ENCODE measurements at places on chromosomes 12 and 14. TPM values are rescaled to one million over a fixed set of nuclear protein-coding genes. Genes with fewer than 3 reads are reported as not detected.
A peak's percentile ranks its signal among the peaks of the same experiment; 100 is the strongest.

DNA sequence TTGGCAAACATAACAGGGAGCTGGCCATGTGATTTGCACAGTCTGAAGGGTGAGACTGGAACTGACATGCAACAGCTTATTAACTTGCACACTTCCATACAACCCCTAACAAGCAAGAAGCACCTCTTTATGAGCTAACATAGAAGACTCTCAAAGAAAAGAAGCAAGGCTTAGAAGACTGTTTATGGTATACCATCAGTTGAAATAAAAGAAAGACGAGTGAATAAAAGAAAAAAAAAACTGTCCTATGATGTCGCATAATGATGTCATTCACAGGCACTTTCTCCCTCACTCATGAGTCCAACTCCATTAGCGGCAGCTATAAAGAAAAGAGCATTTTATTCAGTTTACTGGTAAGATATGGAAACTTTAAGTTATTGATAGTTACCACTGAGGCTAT, 3.3 kb upstream of the MDM1 start:
- H3K36me3 ChIP-seq: no peaks in the 10 kb centered on the region
- no peak overlapping the region for H3K4me3 ChIP-seq
- no peak overlapping the region for H3K27ac ChIP-seq
- peaks cover 12% of the 10 kb centered on the region for H3K4me1 ChIP-seq

GRCh38 chr14:68814238-68814538, 21.3 kb upstream of the ZFP36L1 start:
- peak overlapping the region; percentile 94 for H3K27ac ChIP-seq
- no peaks in the 10 kb centered on the region for H3K36me3 ChIP-seq
- H3K4me3 ChIP-seq: peak overlapping the region; percentile 79
- DNase-seq: no peak
- peaks cover 58% of the 10 kb centered on the region for H3K4me1 ChIP-seq
- H3K27me3 ChIP-seq: no peaks in the 10 kb centered on the region

GRCh38 chr12:10184261-10184843, 5.5 kb downstream of the TMEM52B start:
- DNase-seq: no peak
- H3K4me3 ChIP-seq: no peak overlapping the region
- no peaks in the 10 kb centered on the region for H3K36me3 ChIP-seq
- no peaks in the 10 kb centered on the region for H3K4me1 ChIP-seq

The DUSP16 gene
- total RNA-seq: 5.9 TPM

DNA sequence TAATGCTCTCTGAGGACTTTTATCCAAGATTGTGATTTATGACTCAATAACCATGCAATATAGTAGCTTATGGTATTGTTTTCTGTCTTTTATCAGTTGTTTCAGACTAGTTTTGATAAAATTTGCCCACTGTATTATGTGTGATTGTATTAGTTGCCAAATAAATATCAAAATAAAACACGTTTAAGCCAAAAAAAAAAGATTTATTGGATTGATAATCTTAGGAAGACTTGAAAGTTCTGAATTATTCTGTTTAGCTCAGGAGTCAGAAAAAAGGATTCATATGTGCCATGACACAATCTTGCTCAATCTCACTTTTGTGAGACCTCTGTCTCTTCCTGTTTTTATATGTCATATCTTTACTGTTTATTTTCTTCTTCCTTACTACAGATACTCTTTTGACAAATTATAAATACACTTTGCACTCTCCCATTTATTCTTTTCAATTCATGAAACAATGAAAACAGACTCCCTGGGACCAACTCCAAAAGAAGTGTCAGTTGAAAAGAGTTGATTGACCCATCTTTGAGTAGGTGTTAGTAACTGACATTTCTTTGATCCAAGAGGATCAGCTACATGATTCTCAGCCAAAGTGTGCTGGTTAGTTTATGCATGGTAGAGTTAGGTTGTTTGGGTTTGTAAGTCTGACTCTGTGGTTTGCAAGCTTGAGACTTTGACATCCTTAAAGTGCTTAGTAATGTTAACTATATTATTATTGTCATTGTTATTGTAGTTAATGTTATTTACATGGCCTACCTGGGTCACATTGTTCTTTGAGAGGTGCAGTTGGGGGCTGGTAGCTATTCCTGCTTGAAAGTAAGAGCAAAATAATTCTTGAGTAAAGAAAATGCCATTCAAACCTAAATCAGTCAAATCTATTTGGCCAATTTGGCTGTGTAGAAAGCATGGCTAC, 2.5 kb downstream of the OR6C76 start:
- no peaks in the 10 kb centered on the region for H3K4me1 ChIP-seq
- no peak for DNase-seq
- H3K27ac ChIP-seq: no peak overlapping the region
- H3K4me3 ChIP-seq: no peak overlapping the region
- no peaks in the 10 kb centered on the region for H3K27me3 ChIP-seq
- H3K36me3 ChIP-seq: no peaks in the 10 kb centered on the region

- no peak for DNase-seq
- H3K36me3 ChIP-seq: no peaks in the 10 kb centered on the region
- no peak overlapping the region for H3K4me3 ChIP-seq
Measured at GRCh38 chr12:65458718-65459117, 180.2 kb downstream of the MSRB3 start.

- H3K36me3 ChIP-seq: no peaks in the 10 kb centered on the region
- H3K4me3 ChIP-seq: no peak overlapping the region
- H3K4me1 ChIP-seq: no peaks in the 10 kb centered on the region
- no peak for DNase-seq
Measured at GRCh38 chr12:108214486-108214885, 85.4 kb downstream of the WSCD2 start.

The PLEK2 gene
- total RNA-seq: not detected

DNA sequence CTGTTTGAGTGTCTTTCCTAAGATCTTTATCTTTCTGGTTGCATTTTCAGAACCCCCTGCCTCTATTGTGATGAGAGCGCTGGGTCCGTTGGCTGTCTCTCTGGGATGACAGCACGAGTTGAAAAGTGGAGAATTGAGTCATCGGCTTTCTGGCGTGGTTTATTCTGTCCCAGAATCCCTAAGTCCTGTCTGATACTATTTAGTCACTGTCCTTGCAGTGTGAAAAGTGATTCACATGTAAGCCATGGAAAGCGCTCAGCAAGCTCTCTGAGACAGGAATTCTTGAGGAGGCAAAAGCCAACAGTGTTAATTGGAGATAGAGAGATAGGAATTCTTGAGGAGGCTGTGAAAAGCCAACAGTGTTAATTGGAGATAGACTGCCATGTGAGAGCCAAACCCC, 121.7 kb downstream of the CHST11 start:
- no peaks in the 10 kb centered on the region for H3K36me3 ChIP-seq
- no peak overlapping the region for H3K4me3 ChIP-seq
- H3K27ac ChIP-seq: no peak overlapping the region

DNA sequence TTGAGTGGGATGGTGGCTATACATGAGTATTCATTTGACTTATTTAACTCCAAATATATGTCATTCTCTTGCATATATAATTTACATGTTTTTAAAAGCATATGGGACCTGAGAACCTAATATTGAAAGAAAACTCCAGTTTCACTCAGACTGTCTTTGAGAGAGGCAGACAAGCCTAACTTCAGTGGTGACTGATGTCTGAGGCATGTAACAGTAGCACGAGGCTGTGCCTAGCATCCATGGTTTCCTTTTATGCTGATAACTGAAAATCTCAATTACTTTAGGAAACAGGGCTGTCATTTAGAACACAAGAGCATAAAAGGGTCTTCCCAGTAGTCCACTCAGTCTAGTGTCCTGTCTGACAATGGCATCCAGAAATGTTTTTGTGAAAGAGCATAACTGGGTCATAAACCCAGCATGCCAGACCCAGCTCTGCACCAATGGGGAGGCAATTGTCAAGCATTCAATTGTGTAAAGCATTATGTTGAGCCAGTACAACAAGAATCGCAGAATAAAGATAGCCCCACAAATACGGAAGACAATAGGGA, 24.3 kb downstream of the MAPK1IP1L start:
- H3K36me3 ChIP-seq: no peaks in the 10 kb centered on the region
- H3K4me3 ChIP-seq: no peak overlapping the region
- no peak overlapping the region for H3K27ac ChIP-seq
- no peaks in the 10 kb centered on the region for H3K27me3 ChIP-seq
- peaks cover 34% of the 10 kb centered on the region for H3K4me1 ChIP-seq

- H3K27ac ChIP-seq: no peak overlapping the region
- H3K4me1 ChIP-seq: no peaks in the 10 kb centered on the region
- no peak overlapping the region for H3K4me3 ChIP-seq
- H3K36me3 ChIP-seq: no peaks in the 10 kb centered on the region
Measured at GRCh38 chr14:104353221-104353920, 215.0 kb downstream of the KIF26A start.

The PLA2G1B gene
- not detected for total RNA-seq

The ALG10B gene
- 13.0 TPM for total RNA-seq

The KRT80 gene
- not detected for total RNA-seq

- H3K36me3 ChIP-seq: no peaks in the 10 kb centered on the region
- no peak overlapping the region for H3K27ac ChIP-seq
- peak; percentile 46 for DNase-seq
- no peak overlapping the region for H3K4me3 ChIP-seq
Measured at GRCh38 chr12:29519585-29520182, 22.2 kb upstream of the OVCH1 start.

The MYF6 gene
- not detected for total RNA-seq

- no peaks in the 10 kb centered on the region for H3K4me1 ChIP-seq
- H3K27me3 ChIP-seq: no peaks in the 10 kb centered on the region
- no peak overlapping the region for H3K27ac ChIP-seq
- H3K4me3 ChIP-seq: no peak overlapping the region
- no peaks in the 10 kb centered on the region for H3K36me3 ChIP-seq
Measured at GRCh38 chr14:104600141-104600643, 4.4 kb downstream of the TMEM179 start.

Measured in B cell (primary cell).